Lower lobe of right lung (tissue), 2 donors: ENCODE measurements at places on chromosomes 2 and 18. TPM values are rescaled to one million over a fixed set of nuclear protein-coding genes. Genes with fewer than 3 reads are reported as not detected.

DNA sequence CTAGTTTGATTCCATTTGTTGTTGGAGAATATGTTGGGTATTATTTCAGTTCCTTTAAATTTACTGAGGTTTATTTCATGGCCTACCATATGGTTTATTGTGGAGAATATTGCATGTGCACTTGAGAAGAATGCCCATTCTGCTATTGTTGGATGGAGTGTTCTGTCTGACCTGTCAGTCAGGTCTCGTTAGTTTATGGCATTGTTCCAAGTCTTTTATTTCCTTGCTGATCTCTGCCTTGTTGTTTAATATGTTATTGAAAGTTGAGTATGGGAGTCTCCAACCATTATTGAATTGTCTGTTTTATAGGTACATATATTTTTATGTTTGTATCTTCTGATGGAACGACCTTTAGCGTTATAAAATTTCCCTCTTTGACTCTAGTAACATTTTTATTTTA lies 86.3 kb downstream of the PTPN4 start:
- H3K4me3 ChIP-seq: no peak overlapping the region
- H3K27me3 ChIP-seq: no peaks in the 10 kb centered on the region
- no peaks in the 10 kb centered on the region for H3K4me1 ChIP-seq
- no peak for DNase-seq

GRCh38 chr18:67652288-67652687 lies 135.8 kb upstream of the DSEL start:
- no peaks in the 10 kb centered on the region for H3K36me3 ChIP-seq
- DNase-seq: no peak
- no peak overlapping the region for H3K27ac ChIP-seq

DNA sequence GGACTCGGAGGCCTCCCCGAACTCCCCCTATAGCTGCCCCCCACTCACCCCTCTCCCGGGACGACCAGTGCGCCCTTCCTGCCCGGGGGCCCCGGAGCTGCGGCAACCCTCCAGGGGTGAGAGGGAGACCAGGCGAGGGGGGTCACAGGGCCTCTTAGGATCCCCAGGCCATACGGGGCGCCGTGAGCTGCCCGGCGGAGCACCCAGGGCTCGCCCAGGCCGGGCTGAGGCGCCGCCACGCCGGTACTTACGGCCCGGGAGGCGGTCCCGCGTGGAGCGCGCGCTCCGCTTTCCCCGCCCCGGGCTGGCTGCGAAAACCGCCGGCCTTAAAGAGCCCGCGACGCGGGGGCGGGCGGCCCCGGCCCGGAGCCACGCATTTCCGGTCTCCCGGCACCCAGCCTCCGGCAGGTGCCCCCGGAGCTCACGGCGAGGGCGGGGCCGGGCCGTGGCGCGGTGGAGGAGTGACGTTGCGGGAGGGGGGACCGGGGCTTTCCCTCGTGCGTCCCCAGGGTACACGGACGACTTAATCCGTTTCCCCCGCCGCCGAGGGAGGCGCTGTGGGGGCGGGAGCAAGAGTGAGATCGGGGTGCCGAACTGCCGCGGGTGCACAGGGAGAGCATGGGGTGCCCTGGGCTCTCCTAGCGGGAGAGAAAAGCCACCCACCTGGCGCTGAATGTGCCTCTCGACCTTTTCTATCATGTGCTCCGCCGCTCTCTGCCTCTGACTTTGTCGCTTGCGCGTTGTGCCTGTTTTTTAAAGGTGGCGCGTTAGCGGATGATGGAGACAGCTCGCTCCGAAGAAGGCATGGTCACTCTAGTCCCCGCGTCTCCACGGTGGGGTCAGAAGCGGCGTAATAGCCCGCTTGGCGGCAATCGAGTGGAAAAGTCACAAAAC lies at the start of gene METTL21A:
Gene METTL21A, minus strand, starts transcription at position 381 of the 894 bp plus-strand sequence. CDS start 1,019 bp downstream, outside the sequence.
- peak within 1 kb of the TSS; percentile 92 for H3K27ac ChIP-seq
- H3K4me3 ChIP-seq: peak within 1 kb of the TSS; percentile 91
- H3K4me1 ChIP-seq: peaks cover 32% of the 10 kb centered on the region
- H3K36me3 ChIP-seq: peaks cover 12% of the 10 kb centered on the region

DNA sequence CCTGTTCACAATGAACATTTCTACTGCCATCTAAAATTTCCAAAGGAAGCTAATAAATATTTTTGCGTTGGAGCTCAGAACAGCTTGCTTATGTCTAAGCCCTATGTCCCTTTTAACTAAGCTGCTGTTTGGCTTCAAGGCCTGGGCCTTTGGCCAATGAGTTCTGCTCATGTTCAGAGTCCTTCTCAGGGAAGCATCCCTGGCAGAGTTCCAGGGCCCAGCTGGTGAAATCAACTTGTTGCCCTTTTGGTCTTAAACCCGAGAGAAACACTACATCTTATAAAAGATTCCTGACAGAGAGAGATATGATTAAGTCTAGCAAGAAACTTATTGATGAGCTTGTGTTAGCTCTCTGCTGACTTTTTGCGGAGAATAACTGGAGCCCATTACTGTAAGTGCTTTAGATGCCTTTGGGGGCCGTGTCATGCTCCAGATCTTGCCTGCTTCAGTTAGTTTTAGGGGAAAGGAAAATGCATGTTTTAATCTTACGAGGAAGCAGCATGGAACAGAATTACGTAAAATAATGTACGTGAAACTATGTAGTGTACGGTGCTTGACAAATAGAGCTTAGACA lies 102.5 kb upstream of the NOSTRIN start:
- no peak overlapping the region for H3K4me3 ChIP-seq
- no peaks in the 10 kb centered on the region for H3K27me3 ChIP-seq
- H3K27ac ChIP-seq: no peak overlapping the region
- H3K36me3 ChIP-seq: no peaks in the 10 kb centered on the region

- peaks cover 2% of the 10 kb centered on the region for H3K4me1 ChIP-seq
- H3K4me3 ChIP-seq: no peak overlapping the region
- H3K36me3 ChIP-seq: no peaks in the 10 kb centered on the region
- H3K27me3 ChIP-seq: no peaks in the 10 kb centered on the region
Observed at GRCh38 chr2:88176352-88176984, 6.3 kb downstream of the THNSL2 start.

- no peaks in the 10 kb centered on the region for H3K4me1 ChIP-seq
- H3K36me3 ChIP-seq: no peaks in the 10 kb centered on the region
- no peak for DNase-seq
- no peak overlapping the region for H3K4me3 ChIP-seq
- H3K27me3 ChIP-seq: no peaks in the 10 kb centered on the region
Observed at GRCh38 chr2:190759749-190760213, 110.9 kb downstream of the NAB1 start.

GRCh38 chr2:186554429-186554828 lies 35.4 kb upstream of the ITGAV start:
- no peaks in the 10 kb centered on the region for H3K36me3 ChIP-seq
- DNase-seq: no peak
- no peaks in the 10 kb centered on the region for H3K27me3 ChIP-seq
- no peak overlapping the region for H3K4me3 ChIP-seq
- H3K4me1 ChIP-seq: no peaks in the 10 kb centered on the region

- peak overlapping the region; percentile 98 for H3K4me3 ChIP-seq
- H3K4me1 ChIP-seq: peaks cover 34% of the 10 kb centered on the region
- no peaks in the 10 kb centered on the region for H3K36me3 ChIP-seq
- no peaks in the 10 kb centered on the region for H3K27me3 ChIP-seq
- no peak for DNase-seq
- H3K27ac ChIP-seq: no peak overlapping the region
Observed at GRCh38 chr2:197707316-197708213, 2.4 kb downstream of the MARS2 start.

DNA sequence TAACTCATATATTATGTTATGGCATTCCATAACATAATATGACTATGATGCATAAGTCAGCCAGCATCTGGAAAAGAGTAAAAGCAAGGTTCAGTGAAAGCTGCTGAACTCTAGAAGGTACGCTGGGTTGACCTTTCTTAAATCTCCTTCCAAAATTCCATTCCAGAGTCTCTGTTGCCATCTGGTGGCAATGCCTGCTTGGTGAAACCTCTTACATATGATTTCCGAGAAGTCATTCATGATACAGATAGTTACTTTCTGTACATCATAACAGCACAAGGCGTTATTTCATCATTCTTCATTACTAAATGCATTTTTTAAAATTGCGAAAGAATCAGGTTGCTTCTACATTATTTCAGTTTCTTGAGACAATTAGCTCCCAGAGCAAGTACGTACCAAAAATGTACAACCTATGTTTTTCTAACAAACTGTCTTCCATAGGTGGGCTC lies 7.0 kb upstream of the EPG5 start:
- peak overlapping the region; percentile 6 for H3K4me3 ChIP-seq
- no peak for DNase-seq
- H3K4me1 ChIP-seq: peaks cover 10% of the 10 kb centered on the region
- no peaks in the 10 kb centered on the region for H3K36me3 ChIP-seq
- H3K27ac ChIP-seq: no peak overlapping the region

GRCh38 chr2:218081695-218082094 lies 12.6 kb downstream of the RUFY4 start:
- no peak overlapping the region for H3K4me3 ChIP-seq
- H3K36me3 ChIP-seq: no peaks in the 10 kb centered on the region
- DNase-seq: no peak
- H3K27ac ChIP-seq: no peak overlapping the region
- no peaks in the 10 kb centered on the region for H3K4me1 ChIP-seq
- no peaks in the 10 kb centered on the region for H3K27me3 ChIP-seq

- H3K27me3 ChIP-seq: peaks cover 7% of the 10 kb centered on the region
- peaks cover 5% of the 10 kb centered on the region for H3K4me1 ChIP-seq
Observed at GRCh38 chr18:23682045-23682444, 7.2 kb upstream of the LAMA3 start.

DNA sequence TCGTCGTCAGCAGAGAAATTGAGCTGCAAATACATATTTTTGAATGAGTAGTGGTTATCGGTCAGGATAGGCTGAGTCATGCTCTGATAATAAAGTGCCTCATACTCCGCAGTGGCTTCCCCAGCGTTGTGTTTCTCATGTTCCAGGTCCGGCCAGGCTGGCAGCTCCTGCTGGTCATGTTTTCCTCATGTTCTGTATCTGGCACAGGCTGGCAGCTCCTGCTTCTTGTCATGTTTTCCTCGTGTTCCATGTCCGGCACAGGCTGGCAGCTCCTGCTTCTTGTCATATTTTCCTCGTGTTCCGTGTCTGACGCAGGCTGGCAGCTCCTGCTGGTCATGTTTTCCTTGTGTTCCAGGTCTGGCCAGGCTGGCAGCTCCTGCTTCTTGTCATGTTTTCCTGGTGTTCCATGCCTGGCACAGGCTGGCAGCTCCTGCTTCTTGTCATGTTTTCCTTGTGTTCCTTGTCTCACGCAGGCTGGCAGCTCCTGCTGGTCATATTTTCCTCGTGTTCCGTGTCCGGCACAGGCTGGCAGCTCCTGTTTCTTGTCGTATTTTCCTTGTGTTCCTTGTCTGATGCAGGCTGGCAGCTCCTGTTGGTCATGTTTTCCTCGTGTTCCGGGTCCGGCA lies 148.9 kb downstream of the ATP9B start:
- H3K4me3 ChIP-seq: no peak overlapping the region
- DNase-seq: no peak
- H3K27ac ChIP-seq: no peak overlapping the region
- peaks cover 18% of the 10 kb centered on the region for H3K36me3 ChIP-seq

DNA sequence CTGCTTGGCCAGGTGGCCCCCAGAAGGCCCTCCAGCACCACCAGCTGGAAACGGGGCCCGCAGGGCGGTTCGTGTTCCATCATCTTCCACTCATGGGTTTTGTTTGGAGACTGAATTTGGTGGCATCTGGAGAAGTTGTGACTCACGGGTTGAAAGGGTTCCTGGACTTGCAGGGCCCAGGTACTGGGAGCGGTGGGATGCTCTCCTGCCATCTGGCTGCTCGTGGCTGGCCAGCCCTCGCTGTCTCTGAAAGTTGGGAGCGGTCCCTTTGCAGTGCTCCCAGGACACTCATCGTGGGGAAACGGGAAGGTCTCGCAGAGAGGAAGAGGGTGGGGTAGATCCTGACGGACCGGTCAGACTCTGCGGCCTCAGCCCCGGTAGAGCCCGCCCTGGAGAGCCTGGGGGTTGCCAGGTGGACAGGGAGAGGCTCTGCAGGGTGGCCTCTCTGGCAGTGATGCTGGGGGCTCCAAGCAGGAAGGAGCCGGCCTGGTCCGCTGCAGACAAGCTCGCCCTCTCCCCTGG lies 47.5 kb downstream of the TWIST2 start:
- H3K4me1 ChIP-seq: no peaks in the 10 kb centered on the region
- no peak for DNase-seq
- H3K27me3 ChIP-seq: no peaks in the 10 kb centered on the region
- no peaks in the 10 kb centered on the region for H3K36me3 ChIP-seq

DNA sequence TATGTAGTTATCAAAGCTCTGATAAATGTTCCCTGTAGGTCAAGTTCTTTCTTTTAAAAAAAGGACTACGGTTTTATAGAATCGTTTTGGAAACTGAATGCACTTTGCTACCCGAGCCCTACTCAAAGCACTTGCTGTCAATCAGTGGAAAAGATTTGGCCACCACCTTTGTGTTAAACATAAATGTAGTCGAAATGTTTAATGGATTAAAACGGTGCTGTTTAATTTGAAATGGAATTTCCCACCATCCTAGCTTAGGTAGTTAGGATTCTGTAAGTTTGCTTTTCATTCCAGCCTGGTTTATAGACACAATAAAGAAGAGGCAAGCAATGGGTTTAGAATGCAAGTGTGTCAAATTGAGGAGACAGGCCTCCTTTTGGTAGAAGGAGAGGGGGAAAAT lies 69.4 kb upstream of the MMADHC start:
- H3K36me3 ChIP-seq: no peaks in the 10 kb centered on the region
- H3K4me1 ChIP-seq: no peaks in the 10 kb centered on the region
- H3K27me3 ChIP-seq: no peaks in the 10 kb centered on the region
- H3K27ac ChIP-seq: no peak overlapping the region

- H3K36me3 ChIP-seq: no peaks in the 10 kb centered on the region
- no peak for DNase-seq
- H3K27me3 ChIP-seq: no peaks in the 10 kb centered on the region
- H3K4me1 ChIP-seq: no peaks in the 10 kb centered on the region
Observed at GRCh38 chr2:150211164-150211631, 276.3 kb downstream of the RND3 start.

GRCh38 chr18:67938660-67939059 lies 422.1 kb upstream of the DSEL start:
- H3K4me3 ChIP-seq: no peak overlapping the region
- no peaks in the 10 kb centered on the region for H3K36me3 ChIP-seq
- no peaks in the 10 kb centered on the region for H3K4me1 ChIP-seq
- H3K27ac ChIP-seq: no peak overlapping the region

DNA sequence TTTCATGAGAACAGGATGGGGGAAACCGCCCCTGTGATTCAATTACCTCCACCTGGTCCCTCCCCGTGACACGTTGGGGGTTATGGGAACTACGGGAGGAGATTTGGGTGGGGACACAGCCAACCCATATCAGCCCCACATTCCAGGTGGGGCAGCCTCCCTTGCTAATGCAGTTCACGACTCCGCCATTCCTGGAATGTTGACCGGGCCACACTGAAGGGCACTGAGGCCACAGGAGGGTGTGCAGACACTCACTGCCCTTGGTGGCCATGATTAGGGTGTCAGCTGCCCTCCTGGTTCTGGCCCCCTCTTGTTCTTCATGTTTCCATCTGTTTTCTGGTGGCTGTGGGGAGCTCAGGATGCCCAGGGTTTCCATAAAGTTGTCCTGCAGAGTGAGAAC lies 176.3 kb downstream of the TWIST2 start:
- H3K4me1 ChIP-seq: no peaks in the 10 kb centered on the region
- H3K27me3 ChIP-seq: peaks cover 19% of the 10 kb centered on the region
- H3K4me3 ChIP-seq: no peak overlapping the region

- no peak for DNase-seq
- no peaks in the 10 kb centered on the region for H3K4me1 ChIP-seq
- H3K27ac ChIP-seq: no peak overlapping the region
- no peak overlapping the region for H3K4me3 ChIP-seq
- no peaks in the 10 kb centered on the region for H3K36me3 ChIP-seq
Observed at GRCh38 chr2:240850026-240850425, 18.6 kb upstream of the AGXT start.

GRCh38 chr2:200695191-200695590 lies 109.4 kb downstream of the AOX1 start:
- no peak overlapping the region for H3K4me3 ChIP-seq
- H3K27me3 ChIP-seq: no peaks in the 10 kb centered on the region
- H3K36me3 ChIP-seq: no peaks in the 10 kb centered on the region
- H3K4me1 ChIP-seq: no peaks in the 10 kb centered on the region
- no peak overlapping the region for H3K27ac ChIP-seq
- peak; percentile 56 for DNase-seq

Gene FER1L5
- total RNA-seq: 0.44 TPM

Gene PCARE
- 0.95 TPM for total RNA-seq

Gene EVA1A
- total RNA-seq: 31.7 TPM

Gene PXDN
- total RNA-seq: 36.3 TPM
